ENCODE measurements at places on chromosomes 3 and 15. TPM values are rescaled to one million over a fixed set of nuclear protein-coding genes. Genes with fewer than 3 reads are reported as not detected.

The CYP1A2 gene
- total RNA-seq = not detected

The CHRNA7 gene
- not detected for total RNA-seq

- no peak for DNase-seq
These were observed 190.5 kb downstream of the KCNH8 start for GRCh38 chr3:19338769-19339168.

DNA sequence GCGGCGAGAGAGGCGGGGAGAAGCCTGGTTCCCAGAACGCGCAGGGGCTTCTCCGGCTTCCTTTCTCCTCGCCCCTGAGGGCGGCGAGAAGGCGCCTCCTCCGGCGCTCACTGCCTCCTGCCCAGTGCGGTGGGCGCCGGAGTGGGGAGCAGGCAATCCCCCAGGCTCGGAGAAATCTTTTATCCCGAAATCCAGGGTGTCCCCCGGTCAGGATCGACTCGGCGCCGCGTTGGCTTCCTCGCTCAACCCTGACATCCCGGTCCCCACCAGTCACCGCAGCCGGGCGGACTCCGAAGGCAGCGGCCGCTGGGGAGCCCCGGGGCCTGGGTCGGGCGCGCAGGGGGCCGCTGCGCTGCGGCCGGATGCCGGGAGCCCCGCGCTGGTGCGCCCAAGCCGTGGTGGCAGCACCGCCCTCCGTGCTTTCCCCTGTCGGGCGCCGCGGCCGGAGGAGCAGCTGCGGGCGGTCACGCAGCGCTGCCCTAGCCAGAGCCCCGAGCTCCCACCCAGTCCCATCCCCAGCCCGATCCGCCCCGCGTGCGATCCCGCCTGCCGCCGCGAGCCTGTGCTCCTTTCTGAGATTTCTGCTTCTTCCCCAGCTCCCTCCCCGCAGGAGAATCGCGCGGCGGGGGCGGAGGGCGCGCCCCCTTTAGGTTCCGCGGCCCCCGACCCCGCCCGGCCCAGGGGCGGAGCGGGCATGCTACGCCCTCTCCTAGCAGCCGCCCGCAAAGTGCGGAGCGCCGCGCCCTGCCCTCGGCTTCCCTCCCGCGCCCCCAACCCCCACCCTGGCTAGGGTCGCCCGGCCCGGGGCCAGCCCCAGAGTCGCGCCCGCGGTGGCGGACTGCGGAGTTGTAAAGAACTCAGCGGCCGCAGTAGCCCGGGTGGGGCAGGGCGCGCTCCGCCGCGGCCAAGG, 683 bp upstream of the CACNA2D3 start:
- DNase-seq = peak; percentile 21

The ZNF619 gene
- 6.3 TPM for total RNA-seq

- no peak for DNase-seq
These were observed 54.5 kb upstream of the ARL14 start for GRCh38 chr3:160622263-160623045.

DNA sequence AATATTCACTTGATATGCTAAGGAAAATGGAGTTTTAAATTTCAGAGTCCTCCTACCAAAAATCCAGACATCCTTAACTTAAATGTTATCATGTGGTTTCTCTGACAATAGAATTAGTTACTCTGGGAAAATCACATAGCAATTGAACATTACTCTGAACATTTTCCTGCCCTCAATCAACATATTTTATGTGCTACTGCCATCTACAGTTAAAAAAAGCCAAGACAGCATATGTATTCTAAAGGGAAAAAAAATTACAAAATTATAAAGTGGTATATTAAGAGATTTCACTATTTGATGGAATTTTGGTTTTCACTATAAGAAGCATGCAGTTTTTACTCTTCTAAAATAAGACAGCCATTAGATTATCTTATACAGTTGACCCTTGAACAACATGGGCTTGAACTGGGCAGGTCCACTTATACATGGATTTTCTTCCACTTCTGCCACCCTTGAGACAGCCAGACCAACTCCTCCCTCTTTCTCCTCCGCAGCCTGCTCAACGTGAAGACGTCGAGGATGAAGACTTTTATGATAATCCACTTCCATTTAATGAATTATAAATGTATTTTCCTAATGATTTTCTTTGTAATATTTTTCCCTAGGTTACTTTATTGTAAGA, 122.3 kb downstream of the ATP1B3 start:
- peak; percentile 29 for DNase-seq

- DNase-seq = no peak
These were observed 175.4 kb upstream of the TP63 start for GRCh38 chr3:189455641-189456417.

DNA sequence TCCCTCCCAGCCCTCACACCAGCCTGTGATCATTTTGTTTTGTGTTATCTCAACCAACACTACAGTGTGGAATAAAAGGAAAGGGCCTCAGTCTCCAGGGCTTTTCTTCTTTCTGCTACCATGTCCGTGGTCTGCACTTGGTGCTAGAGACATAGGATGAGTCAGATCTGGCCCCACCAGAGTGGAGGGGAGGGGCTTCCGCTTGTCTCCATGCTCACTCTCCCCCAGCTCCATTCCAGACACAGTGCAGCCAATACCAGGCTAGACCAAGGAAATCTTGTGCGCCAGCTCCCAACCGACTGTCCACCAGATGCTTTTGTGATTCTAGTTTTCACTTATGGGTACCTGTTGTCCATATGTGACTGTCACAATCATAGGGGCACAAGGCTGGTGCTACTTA, 51.9 kb upstream of the TMEM115 start:
- no peak for DNase-seq

The CLDND1 gene
- total RNA-seq = 181 TPM

- no peak for DNase-seq
These were observed 8.2 kb downstream of the C3orf22 start for GRCh38 chr3:126550488-126551051.

DNA sequence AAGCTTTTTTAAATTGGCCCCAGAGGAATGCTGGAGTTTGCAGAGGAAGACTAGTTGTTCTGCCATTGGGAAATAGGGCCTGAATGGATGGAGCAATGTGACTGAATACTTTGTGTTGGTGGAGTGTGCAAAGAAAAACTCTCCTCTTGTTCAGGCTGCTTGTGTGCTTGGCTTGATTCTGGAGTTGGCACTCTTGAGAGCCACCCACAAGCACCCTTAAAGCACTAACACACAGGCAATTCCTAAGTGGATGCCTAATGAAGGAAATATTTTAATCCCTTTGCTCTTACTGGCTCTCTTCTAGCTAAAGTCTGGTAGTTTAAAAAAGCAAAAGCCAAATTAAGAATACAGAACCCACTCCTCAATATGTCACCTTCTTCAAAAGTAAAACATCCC, 304.4 kb upstream of the C2CD4B start:
- DNase-seq = no peak

DNA sequence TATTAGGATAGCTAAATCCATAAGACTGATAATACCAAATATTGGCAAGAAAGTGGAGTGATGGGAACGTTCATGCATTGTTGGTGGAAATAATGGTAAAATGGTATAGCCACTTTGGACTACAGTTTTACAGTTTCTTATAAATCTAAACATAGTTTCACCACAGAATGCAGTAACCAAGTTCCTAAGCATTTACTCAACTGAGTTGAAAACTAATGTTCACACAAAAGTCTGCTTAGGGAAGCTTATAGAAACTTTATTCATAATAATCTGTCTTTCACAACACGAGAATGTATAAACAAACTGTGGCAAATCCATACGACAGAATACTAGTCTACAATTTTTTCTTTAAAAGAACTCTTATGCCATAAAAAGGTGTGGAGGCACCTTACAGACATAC, 969.3 kb downstream of the FHIT start:
- no peak for DNase-seq

GRCh38 chr3:193134856-193135255, 106.2 kb upstream of the PLAAT1 start:
- peak; percentile 88 for DNase-seq

GRCh38 chr15:91001209-91001608, 6.9 kb upstream of the PRC1 start:
- DNase-seq = no peak

- DNase-seq = peak; percentile 57
These were observed 19.1 kb upstream of the GLCE start for GRCh38 chr15:69141286-69141701.

DNA sequence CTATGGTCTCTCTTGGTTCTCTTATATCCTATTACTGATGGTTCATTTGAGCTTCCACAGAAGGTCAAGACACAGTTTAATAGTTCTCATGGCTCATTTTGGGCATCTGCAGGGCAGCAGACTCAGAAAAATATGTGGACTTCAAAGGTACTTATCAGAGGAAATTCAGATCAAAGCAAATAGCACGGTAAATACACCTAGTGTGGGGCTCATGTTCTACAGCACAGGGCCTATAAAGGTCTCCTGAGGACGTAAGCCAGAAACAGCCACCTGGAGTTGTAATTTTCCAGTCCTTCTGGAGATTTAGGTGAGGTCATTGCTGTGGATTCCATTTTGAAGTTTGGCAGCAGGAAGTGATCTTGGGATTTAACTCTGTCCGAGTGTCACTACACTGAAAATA, 134.5 kb upstream of the SGO1 start:
- no peak for DNase-seq

The ALPK3 gene
- 0.12 TPM for total RNA-seq

- no peak for DNase-seq
These were observed 32.6 kb downstream of the SEMA7A start for GRCh38 chr15:74400915-74401757.

GRCh38 chr3:121648219-121648958, 12.3 kb downstream of the HCLS1 start:
- DNase-seq = no peak

DNA sequence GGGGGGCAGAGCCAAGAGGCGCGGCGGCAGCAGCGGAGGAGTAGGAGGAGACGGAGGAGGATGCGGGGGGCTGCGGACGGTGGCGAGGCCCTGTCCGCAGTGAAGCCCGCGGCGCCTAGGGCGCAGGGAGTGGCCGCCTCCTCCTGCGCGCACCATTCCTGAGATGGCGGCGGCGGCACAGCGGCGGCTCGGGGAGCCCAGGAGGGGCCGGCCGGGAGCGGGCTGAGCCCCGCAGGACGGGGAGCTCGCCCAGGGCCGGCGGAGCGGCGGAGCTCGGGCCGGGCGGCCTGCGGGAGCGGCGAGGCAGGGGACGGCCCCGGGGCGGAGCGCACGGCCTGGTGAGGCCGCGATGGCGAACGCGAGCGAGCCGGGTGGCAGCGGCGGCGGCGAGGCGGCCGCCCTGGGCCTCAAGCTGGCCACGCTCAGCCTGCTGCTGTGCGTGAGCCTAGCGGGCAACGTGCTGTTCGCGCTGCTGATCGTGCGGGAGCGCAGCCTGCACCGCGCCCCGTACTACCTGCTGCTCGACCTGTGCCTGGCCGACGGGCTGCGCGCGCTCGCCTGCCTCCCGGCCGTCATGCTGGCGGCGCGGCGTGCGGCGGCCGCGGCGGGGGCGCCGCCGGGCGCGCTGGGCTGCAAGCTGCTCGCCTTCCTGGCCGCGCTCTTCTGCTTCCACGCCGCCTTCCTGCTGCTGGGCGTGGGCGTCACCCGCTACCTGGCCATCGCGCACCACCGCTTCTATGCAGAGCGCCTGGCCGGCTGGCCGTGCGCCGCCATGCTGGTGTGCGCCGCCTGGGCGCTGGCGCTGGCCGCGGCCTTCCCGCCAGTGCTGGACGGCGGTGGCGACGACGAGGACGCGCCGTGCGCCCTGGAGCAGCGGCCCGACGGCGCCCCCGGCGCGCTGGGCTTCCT, at the start of gene GPR27:
TSS of gene GPR27 (plus strand) at position 155 of the 909 bp plus-strand sequence. CDS start at position 350, 195 bp downstream.
- DNase-seq = peak; percentile 13

The ZCWPW2 gene
- 0.20 TPM for total RNA-seq

GRCh38 chr3:46574881-46575576, 8.9 kb upstream of the LRRC2 start:
- no peak for DNase-seq

DNA sequence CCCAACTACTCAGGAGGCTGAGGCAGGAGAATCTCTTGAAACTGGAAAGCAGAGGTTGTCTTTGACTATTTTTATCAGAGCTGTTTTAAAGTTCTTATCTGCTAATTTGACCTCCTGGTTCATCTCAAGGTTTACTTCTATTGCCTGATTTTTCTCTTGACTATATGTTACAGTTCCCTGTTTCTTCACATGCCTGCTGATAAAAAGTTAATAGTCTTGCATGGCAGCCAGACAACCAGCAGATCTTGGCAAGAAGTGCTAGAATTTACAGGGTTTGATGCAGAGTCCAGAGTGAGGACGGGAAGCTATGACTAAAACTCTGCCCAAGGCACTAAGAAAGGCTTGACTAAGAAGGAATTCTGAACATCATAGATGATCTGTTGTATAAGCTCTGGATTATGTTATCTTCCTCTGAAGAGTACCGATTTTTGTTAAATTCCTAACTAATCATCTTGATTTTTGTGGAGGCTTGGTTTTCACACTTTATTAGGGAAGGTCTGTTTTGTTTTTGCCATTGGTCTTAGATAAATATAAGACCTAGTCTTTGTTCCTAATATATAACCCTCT, 85.9 kb downstream of the CHSY1 start:
- peak; percentile 60 for DNase-seq

The FETUB gene
- total RNA-seq = not detected

DNA sequence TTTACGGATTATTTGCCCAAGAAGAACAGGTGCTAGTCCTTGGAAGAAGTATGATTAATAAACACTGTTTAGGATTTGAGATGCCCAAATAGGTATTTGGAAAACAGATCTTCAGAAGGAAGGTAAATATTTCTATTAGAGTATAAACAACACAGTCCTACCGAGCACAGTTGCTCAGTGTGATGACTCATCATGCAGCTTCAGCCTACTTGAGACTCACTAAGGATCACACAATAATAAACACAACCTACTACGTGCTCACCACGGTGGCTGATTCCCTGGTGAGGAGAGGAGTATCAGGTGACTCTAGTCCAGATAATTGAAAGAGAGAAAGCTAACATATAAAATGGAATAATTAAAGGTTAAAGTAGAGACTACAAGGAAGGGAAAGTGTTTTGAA, 72.0 kb downstream of the PDZRN3 start:
- DNase-seq = peak; percentile 8

DNA sequence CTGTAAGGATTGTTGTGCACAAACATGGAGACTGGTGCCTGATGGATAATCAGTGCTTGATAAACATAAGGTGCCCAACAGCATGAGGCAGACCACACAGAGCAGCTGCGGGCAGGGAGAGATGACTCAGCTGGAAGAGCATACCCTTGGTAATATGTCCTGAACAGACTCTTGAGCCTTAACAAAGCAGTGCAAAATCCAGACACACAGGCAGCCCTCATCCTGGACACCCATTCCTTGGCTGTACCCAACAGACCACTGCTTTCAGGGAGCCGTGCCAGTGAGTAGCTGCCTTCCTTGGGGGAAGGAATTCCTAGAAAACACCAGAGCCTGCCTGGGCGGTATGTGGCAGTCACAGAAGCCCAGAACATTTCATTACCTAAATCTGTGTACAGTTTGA, 156.2 kb downstream of the CLSTN2 start:
- DNase-seq = peak; percentile 76

DNA sequence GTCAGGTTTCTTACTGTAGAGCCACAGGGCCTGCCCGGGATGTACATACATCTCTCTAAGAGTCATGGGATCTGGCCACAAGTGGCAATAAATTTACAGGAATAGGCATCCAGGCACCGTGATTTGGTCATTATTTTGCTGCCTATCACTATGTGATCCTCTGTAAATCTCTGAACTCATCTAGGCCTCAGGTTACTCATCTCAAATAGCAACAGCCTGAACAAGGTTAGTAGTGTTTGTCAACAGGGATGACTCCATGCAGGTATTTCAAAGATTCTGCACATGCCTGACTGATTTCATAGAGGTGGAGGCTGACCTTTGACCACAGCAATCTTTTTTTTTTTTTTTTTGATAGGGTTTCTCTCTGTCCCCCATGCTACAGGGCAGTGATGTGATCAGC, 88.8 kb upstream of the TBL1XR1 start:
- DNase-seq = no peak

GRCh38 chr3:69422751-69423150, 36.9 kb upstream of the FRMD4B start:
- peak; percentile 41 for DNase-seq

Measured in RPMI7951 (cell line).